ENCODE measurements at places on chromosomes 5 and 9. TPM values are rescaled to one million over a fixed set of nuclear protein-coding genes. Genes with fewer than 3 reads are reported as not detected.
A peak's percentile ranks its signal among the peaks of the same experiment; 100 is the strongest.

Gene SLC36A2
- total RNA-seq: not detected

Gene PCDHA2
- not detected for total RNA-seq

Gene IL3
- 8.9 TPM for total RNA-seq

Gene OBP2B
- total RNA-seq: not detected

Gene HEMGN
- total RNA-seq: 1.1 TPM

- peak overlapping the region; percentile 14 for H3K27ac ChIP-seq
- H3K36me3 ChIP-seq: peaks cover 3% of the 10 kb centered on the region
- peaks cover 38% of the 10 kb centered on the region for H3K4me1 ChIP-seq
- H3K27me3 ChIP-seq: peaks cover 5% of the 10 kb centered on the region
These were observed 2.0 kb downstream of the DENND1A start for GRCh38 chr9:123927625-123928532.

DNA sequence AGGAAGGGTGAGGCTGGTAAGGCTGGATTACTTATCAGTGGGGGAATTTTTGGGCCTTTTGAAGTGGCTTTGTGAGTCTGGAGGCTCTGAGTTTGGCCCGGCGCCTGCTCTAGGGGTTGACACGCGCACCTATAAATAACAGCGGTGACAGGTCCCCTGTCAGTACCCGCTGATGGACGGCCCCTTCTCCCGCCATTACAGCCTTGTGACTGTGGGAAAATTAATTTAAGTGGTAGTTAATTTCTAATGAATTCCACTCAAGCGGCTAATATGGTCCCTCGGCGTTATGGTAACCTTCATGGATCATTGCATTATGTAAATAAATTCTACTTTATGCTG lies 16.5 kb downstream of the MRPL36 start:
- no peak for DNase-seq
- no peaks in the 10 kb centered on the region for H3K36me3 ChIP-seq
- peaks cover 14% of the 10 kb centered on the region for H3K27me3 ChIP-seq
- H3K4me1 ChIP-seq: peaks cover 18% of the 10 kb centered on the region

DNA sequence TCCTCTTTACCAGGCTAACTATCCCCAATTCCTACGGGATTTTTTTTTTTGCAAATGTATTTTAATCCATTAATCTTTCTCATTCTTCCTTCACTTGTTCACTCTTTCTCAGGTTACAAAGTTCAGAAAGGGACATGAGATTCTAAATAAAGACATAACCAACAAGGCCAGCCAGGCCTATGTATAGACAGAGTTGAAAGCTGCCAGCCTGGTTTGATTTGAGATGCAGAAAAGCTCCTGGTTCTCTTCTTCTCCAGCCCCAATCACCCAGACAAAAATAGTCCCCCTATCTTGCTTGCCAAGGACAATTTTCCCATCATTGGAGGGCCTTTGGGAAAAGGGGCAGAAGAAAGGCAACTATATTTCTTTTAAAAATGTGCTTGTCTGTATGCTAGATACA lies 398.8 kb downstream of the NFIB start:
- no peaks in the 10 kb centered on the region for H3K27me3 ChIP-seq
- DNase-seq: no peak
- no peaks in the 10 kb centered on the region for H3K36me3 ChIP-seq
- no peak overlapping the region for H3K4me3 ChIP-seq
- H3K27ac ChIP-seq: no peak overlapping the region

DNA sequence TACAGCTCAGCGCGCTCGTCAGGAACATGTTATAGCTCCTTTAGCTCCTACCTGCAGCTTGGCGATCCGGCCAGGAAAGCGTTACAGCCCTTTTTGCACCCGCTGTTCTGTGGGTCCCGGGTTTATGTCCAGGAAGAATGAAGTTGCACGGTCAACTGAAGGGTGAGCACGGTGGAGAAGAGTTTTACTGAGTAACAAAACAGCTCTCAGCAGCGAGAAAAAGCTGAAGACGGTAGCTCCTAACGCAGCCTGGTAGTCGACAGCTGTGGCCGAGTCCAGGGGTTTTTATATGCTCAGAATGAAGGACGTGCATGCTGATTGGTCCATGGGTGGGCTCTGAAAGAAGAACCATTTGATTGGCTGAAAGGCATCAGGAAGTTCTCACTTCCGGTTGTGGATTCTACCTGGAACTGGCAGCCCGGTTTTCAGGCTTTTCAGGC lies 1830.1 kb upstream of the NUDT12 start:
- H3K4me1 ChIP-seq: no peaks in the 10 kb centered on the region
- H3K4me3 ChIP-seq: no peak overlapping the region
- no peak for DNase-seq
- no peak overlapping the region for H3K27ac ChIP-seq
- no peaks in the 10 kb centered on the region for H3K27me3 ChIP-seq
- H3K36me3 ChIP-seq: no peaks in the 10 kb centered on the region

DNA sequence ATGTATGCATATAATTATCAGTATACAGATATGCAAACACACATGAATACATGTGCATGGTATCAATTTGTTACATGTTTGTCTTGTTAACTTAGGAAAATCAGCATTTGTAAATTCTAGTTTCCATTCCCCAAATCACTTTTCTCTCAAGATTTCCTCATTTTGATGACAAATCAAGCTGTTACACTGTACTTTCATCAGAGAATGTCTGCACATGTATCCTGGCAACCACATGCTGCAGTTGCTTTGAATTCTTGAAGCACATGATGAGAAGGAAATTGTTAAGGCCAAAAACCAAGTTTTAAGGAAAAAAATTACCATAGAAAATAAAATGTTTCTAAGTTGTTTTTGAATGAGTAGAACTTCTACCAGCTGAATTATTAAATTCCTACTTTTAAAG lies 1834.5 kb downstream of the EFNA5 start:
- no peak overlapping the region for H3K4me3 ChIP-seq
- H3K36me3 ChIP-seq: no peaks in the 10 kb centered on the region
- no peak overlapping the region for H3K27ac ChIP-seq
- H3K27me3 ChIP-seq: no peaks in the 10 kb centered on the region
- no peak for DNase-seq

DNA sequence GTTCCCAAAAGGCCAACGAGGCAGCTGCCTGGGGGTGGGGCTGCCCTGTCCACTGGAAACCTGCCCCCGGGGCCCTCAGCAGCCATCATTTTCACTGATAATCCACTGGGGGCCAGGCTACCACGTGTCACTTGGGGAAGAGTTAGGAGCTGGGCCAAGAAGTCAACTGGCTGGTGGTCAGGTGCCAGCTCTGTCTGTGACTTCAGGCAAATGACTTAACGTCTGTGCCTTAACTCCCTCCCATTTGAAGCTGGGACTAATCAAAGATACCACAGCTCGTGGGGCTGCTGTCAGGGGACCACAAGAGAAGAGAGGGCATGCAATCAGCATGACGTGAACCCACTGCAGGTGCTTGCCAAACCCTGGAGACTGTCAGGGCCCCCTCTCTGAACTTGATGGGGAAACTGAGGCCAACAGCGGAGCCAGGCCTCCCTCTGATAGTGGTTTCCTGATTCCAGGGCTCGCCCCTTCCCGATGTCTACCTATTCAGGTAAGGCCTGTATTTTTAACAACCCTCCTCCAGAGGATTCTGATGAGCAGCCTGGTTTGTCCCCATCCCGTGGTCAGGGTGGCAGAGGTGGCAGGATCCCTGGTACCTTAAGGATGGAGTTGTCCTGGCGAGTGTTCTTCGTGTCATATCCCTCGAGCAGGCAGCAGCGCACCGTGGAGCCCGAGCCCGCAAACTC lies 12.3 kb upstream of the DPM2 start:
- peaks cover 3% of the 10 kb centered on the region for H3K36me3 ChIP-seq
- H3K4me3 ChIP-seq: no peak overlapping the region
- no peak for DNase-seq
- H3K4me1 ChIP-seq: peaks cover 66% of the 10 kb centered on the region
- no peak overlapping the region for H3K27ac ChIP-seq

GRCh38 chr5:80975065-80975464 lies 14.9 kb downstream of the RASGRF2 start:
- no peak overlapping the region for H3K27ac ChIP-seq
- H3K4me3 ChIP-seq: no peak overlapping the region
- DNase-seq: no peak
- no peaks in the 10 kb centered on the region for H3K36me3 ChIP-seq

GRCh38 chr5:81856948-81857928 lies 106.3 kb upstream of the SSBP2 start:
- no peak overlapping the region for H3K27ac ChIP-seq
- H3K36me3 ChIP-seq: no peaks in the 10 kb centered on the region
- H3K4me3 ChIP-seq: no peak overlapping the region
- no peak for DNase-seq
- H3K4me1 ChIP-seq: peaks cover 25% of the 10 kb centered on the region
- H3K27me3 ChIP-seq: no peaks in the 10 kb centered on the region
